WTC11 (cell line): ENCODE measurements at places on chromosomes 3 and 15. TPM values are rescaled to one million over a fixed set of nuclear protein-coding genes. Genes with fewer than 3 reads are reported as not detected.

DNA sequence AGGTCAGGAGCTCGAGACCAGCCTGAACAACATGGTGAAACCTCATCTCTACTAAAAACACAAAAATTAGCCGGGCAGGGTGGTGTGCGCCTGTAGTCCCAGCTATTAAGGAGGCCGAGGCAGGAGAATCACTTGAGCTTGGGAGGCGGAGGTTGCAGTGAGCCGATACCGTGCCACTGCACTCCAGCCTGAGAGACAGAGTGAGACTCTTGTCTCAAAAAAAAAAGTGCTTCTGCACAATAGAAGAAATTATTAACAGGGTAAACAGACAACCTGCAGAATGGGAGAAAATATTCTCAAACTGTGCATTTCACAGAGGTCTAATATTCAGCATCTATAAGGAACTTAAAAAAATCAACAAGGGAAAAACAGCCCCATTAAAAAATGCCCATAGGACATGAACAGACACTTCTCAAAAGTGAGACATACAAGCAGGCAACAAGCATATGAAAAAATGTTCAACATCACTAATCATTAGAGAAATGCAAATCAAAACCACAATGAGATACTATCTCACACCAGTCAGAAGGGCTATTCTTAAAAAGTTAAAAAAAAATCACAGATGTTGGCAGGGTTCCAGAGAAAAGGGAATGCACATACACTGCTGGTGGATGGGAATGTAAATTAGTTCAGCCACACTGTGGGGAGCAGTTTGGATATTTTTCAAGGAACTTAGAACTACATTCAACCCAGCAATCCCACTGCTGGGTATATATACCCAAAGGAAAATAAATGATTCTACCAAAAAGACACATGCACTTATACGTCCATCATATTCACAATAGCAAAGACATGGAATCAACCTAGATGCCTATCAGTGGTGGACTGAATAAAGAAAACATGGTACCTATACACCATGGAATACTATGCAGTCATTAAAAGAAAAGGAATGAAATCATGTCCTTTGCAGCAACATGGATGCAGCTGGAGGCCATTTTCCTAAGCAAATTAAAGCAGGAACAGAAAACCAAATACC is 75.5 kb downstream of the MSL2 start:
- H3K27me3 ChIP-seq: peaks cover 3% of the 10 kb centered on the region
- H3K27ac ChIP-seq: no peak overlapping the region
- H3K36me3 ChIP-seq: peaks cover 24% of the 10 kb centered on the region

DNA sequence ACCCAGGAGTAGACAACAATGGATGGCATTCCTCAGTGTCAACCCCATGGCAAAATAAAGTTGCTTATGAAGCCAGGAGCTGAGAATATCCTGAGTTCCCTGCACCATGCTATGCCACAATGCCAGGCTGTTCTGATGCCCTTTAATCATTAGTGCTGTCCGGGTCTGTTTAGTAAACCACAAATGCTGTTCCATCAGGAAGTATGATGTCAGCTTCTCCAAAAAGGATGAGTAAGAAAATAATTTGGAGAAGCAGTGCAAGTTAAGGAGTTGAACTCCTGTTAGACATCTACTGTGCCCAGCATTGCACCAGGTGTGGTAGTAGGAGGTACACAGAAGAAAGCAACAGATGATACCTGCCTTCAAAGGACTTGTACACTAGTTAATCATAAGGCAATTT is 67.9 kb upstream of the GUCA1C start:
- H3K36me3 ChIP-seq: no peaks in the 10 kb centered on the region
- no peak for DNase-seq
- no peaks in the 10 kb centered on the region for H3K4me1 ChIP-seq
- H3K27me3 ChIP-seq: no peaks in the 10 kb centered on the region

- no peak for DNase-seq
- H3K27ac ChIP-seq: no peak overlapping the region
- no peaks in the 10 kb centered on the region for H3K36me3 ChIP-seq
- 0 out of 2 replicates have a peak, but pooled peaks cover 3% of the 10 kb centered on the region for H3K4me1 ChIP-seq
- H3K4me3 ChIP-seq: no peak overlapping the region
Measured at GRCh38 chr3:37498126-37499039, 324.0 kb upstream of the LRRFIP2 start.

STARD9 gene
- 5.7 to 6.6 TPM (median 6.2 TPM) in 3 replicates for total RNA-seq

DNA sequence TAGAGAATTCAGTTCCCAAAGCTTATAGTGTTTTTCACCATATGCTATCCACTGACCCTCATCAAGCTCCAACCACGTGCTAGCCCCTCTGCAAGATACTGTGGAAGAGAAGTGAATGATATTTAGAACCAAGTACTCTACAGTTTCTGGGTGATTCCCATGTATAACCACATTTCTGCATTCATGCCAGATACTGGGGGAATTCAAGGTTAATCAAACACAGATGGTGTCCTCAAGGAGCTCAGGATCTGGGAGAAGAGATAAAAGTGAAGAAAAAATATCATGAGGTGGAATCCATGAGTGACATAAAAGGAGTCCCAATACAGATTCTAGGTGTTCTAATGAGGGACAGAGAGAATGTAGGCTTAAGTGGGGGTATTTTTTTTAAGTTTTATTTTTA is 195.8 kb downstream of the FHIT start:
- H3K27ac ChIP-seq: no peak overlapping the region
- H3K27me3 ChIP-seq: peaks cover 3% of the 10 kb centered on the region
- no peak for DNase-seq
- no peak overlapping the region for H3K4me3 ChIP-seq
- peaks cover 20% of the 10 kb centered on the region for H3K4me1 ChIP-seq

- H3K4me3 ChIP-seq: no peak overlapping the region
- peak overlapping the region; percentile 25 for H3K27ac ChIP-seq
- peaks cover 50% of the 10 kb centered on the region for H3K4me1 ChIP-seq
Measured at GRCh38 chr3:192905980-192906678, 11.5 kb downstream of the MB21D2 start.

ACKR4 gene
- not detected in 3 replicates for total RNA-seq
